ENCODE measurements at places on chromosomes 13 and 19. TPM values are rescaled to one million over a fixed set of nuclear protein-coding genes. Genes with fewer than 3 reads are reported as not detected.

GRCh38 chr13:112639521-112639920 is 50.3 kb upstream of the ATP11A start:
- H3K36me3 ChIP-seq: no peaks in the 10 kb centered on the region
- no peak for DNase-seq
- H3K27me3 ChIP-seq: no peaks in the 10 kb centered on the region
- no peak overlapping the region for H3K27ac ChIP-seq

- H3K36me3 ChIP-seq: no peaks in the 10 kb centered on the region
- no peak overlapping the region for H3K4me3 ChIP-seq
- peaks cover 2% of the 10 kb centered on the region for H3K4me1 ChIP-seq
Observed at GRCh38 chr19:11539495-11540365, 1.1 kb downstream of the CNN1 start.

GRCh38 chr13:41652735-41653361 is 195.5 kb downstream of the RGCC start:
- peak; percentile 33 for DNase-seq
- no peak overlapping the region for H3K27ac ChIP-seq
- H3K4me1 ChIP-seq: peaks cover 20% of the 10 kb centered on the region
- H3K27me3 ChIP-seq: no peaks in the 10 kb centered on the region
- H3K36me3 ChIP-seq: peaks cover 3% of the 10 kb centered on the region

DNA sequence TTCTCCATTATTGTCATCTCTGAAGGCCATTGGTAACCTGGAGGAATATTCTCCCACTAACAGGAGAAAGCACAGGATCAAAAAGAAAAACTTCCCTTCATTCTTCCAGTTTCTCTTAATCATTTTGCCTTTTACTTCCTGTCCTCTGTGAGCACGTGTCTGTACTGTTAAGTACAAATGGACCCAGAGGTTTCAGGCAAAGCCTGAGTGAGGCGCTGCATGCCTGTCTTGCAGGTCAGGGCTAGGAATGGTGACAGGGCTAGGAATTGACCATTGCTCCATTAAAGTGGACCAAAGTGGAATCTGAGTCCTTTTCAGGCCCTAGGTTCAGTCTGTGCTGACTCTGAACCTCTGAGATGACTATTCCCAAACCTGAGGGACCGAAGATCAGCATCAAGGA is 326.7 kb downstream of the SHISA2 start:
- H3K27me3 ChIP-seq: peaks cover 6% of the 10 kb centered on the region
- peaks cover 21% of the 10 kb centered on the region for H3K4me1 ChIP-seq
- no peak overlapping the region for H3K27ac ChIP-seq

- no peaks in the 10 kb centered on the region for H3K4me1 ChIP-seq
- no peaks in the 10 kb centered on the region for H3K36me3 ChIP-seq
- peaks cover 3% of the 10 kb centered on the region for H3K27me3 ChIP-seq
- H3K27ac ChIP-seq: no peak overlapping the region
- no peak for DNase-seq
- no peak overlapping the region for H3K4me3 ChIP-seq
Observed at GRCh38 chr19:31960474-31960873, 384.9 kb upstream of the ZNF507 start.

DNA sequence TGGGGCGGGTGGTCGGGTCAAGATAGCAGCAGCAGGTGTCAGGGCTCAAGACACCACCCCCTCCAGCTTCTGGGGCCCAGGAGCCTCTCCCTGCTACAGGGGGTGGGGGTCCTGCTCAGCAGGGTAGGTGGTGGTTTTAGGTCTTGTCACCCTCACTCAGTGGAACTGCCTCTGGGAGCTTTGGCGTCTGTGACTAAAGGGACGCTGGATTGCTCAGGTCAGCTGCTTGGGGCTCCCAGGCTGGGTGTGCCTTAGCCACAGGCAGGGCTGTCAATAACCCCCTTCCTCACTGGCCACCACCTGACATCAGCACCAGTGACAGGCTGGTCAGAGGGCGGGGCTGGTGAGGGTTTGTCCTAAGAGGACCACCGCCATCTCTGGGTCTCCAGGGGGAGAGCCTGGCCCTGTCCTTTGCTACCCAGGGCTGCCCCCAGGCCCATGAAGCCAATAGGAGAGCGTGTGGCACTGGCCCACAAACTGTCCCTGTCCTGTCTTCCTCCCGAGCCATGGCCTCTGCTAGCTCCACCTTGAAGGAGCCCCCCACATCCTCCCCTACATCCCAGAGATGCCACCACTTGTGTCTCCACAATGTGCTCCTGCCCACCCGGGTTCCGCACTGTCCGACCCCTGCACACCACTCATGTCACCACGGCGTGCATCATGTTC is 36.4 kb downstream of the MAU2 start:
- no peak for DNase-seq
- H3K4me3 ChIP-seq: peak overlapping the region; percentile 66
- peaks cover 11% of the 10 kb centered on the region for H3K4me1 ChIP-seq
- H3K27me3 ChIP-seq: peaks cover 5% of the 10 kb centered on the region
- no peak overlapping the region for H3K27ac ChIP-seq

DNA sequence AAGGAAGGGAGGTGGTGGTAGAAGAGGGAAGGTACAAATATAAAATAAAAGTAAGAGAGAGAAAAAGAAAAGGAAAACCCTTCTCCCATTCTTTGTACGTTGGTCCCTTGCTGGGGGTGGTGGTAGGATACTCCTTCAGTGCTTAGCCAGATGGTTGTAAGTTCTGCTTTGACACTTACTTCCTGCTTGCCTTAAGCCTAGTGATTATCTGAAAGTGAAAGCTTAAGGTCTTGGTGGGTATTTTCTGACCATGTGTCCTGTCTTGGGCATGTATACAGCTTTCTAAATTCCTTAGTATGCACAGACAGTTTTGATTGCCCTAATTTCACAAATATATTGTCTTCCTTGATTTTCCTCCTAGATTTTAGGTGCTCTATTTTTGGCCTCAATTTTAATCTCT is 314.8 kb downstream of the PCDH17 start:
- H3K27me3 ChIP-seq: no peaks in the 10 kb centered on the region
- DNase-seq: no peak
- no peak overlapping the region for H3K27ac ChIP-seq
- H3K36me3 ChIP-seq: peaks cover under 1% of the 10 kb centered on the region
- no peak overlapping the region for H3K4me3 ChIP-seq

- DNase-seq: no peak
- peaks cover 73% of the 10 kb centered on the region for H3K4me1 ChIP-seq
- H3K4me3 ChIP-seq: peak overlapping the region; percentile 76
- peaks cover 55% of the 10 kb centered on the region for H3K36me3 ChIP-seq
Observed at GRCh38 chr13:106493533-106494220, 41.8 kb downstream of the EFNB2 start.

DNA sequence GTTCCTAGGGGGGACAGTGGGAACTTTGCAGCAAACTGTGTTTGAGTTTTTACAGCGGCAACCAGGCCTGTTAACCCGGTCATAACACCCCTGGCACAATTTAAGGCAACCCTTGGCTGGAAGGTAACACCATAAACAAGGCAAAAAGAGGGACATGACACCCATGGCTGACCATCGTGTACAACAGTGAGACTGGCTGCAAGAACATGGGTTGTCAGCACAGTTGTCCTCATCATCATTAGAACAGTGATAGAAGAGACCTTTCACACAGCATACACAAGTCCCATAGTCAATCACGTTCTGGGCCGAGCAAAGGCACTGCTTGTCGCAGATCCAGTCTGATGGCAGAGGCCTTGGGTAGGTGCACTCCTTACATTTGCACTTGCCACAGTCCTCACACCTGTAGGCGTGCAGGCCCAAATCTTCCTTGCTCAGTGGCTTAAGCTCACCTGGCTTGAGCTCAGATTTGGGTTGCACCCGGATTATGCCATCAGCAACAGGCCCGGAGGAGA is 4.1 kb downstream of the SPRY2 start:
- H3K27ac ChIP-seq: no peak overlapping the region
- H3K27me3 ChIP-seq: peaks cover 8% of the 10 kb centered on the region
- peaks cover 14% of the 10 kb centered on the region for H3K36me3 ChIP-seq
- H3K4me1 ChIP-seq: peaks cover 17% of the 10 kb centered on the region
- H3K4me3 ChIP-seq: peak overlapping the region; percentile 83
- no peak for DNase-seq

- H3K4me1 ChIP-seq: no peaks in the 10 kb centered on the region
- no peak for DNase-seq
- H3K4me3 ChIP-seq: no peak overlapping the region
- peaks cover 2% of the 10 kb centered on the region for H3K27me3 ChIP-seq
- H3K36me3 ChIP-seq: no peaks in the 10 kb centered on the region
Observed at GRCh38 chr13:50731400-50731799, 112.1 kb downstream of the DLEU7 start.

GRCh38 chr19:1269478-1270212 is 513 bp downstream of the CIRBP start:
- peak overlapping the region; percentile 94 for H3K4me3 ChIP-seq
- DNase-seq: peak; percentile 89
- peaks cover 42% of the 10 kb centered on the region for H3K4me1 ChIP-seq

DNA sequence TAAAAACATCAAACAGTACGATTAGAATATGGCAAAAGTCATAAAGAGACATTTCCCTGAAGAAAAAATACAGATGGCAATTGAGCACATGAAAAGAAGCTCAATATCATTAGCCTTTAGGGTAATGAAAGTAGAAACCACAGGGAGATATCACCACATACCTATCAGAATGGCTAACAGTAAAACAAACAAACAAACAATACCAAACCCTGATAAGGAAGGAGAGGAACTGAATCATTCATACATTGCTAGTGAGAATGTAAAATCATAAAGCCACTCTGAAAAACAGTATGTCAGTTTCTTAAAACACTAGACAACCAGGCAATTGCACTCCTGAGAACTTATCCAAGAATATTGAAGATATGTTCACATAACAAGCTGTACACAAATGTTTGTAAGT is 1342.5 kb upstream of the SLC10A2 start:
- no peaks in the 10 kb centered on the region for H3K4me1 ChIP-seq
- DNase-seq: no peak
- H3K27ac ChIP-seq: no peak overlapping the region
- no peak overlapping the region for H3K4me3 ChIP-seq
- H3K27me3 ChIP-seq: no peaks in the 10 kb centered on the region

- H3K36me3 ChIP-seq: peaks cover 16% of the 10 kb centered on the region
- peaks cover 18% of the 10 kb centered on the region for H3K4me1 ChIP-seq
- no peak overlapping the region for H3K4me3 ChIP-seq
- no peak overlapping the region for H3K27ac ChIP-seq
Observed at GRCh38 chr19:5943623-5944022, 29.6 kb downstream of the CAPS start.

GRCh38 chr19:23065306-23065705 is 51.5 kb upstream of the ZNF730 start:
- H3K27me3 ChIP-seq: peaks cover 13% of the 10 kb centered on the region
- no peak overlapping the region for H3K4me3 ChIP-seq
- no peak for DNase-seq
- no peaks in the 10 kb centered on the region for H3K4me1 ChIP-seq
- no peak overlapping the region for H3K27ac ChIP-seq

DNA sequence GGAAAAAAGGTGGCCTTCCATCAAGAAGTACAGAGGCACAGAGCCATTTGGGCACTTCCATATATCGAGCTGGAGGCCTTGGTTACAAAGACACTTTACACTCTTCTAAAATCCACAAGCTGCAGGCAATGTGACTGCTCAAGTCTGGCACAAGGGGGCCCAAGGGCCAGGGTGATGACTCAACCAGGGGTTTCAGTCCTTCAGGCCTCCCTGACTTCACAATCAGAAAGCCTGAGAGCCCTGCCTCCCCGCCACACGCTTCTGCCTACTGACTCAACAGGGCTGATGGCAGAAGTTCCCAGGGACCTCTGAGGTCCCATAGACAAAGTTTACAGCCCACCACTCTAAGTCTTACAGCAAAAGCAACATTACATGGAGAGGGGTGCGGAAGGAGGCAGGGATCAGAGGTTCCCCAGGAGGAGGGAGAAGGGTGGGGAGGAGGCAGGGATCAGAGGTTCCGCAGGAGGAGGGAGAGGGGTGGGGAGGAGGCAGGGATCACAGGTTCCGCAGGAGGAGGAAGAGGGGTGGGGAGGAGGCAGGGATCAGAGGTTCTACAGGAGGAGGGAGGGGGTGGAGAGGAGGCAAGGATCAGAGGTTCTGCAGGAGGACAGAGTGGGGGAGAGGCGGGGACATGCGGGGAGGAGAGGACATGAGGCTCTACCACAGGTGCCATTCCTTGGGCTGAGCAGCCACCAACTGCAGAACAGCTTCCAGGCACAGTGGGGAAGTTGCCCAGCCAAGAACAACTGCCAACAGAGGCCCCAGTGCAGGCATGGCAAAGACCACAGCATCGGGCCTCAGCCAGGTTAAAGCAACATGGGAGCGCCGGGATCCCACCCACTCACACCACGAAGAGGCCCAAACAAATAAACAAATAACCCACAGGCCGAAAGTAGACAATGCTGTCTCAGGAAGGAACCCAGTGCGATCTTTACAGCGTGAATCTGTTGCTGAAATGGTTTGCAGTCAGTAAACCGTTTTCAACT is 52.0 kb downstream of the SLC7A1 start:
- H3K27ac ChIP-seq: peak overlapping the region; percentile 17
- peaks cover 2% of the 10 kb centered on the region for H3K36me3 ChIP-seq
- H3K4me1 ChIP-seq: peaks cover 47% of the 10 kb centered on the region

DNA sequence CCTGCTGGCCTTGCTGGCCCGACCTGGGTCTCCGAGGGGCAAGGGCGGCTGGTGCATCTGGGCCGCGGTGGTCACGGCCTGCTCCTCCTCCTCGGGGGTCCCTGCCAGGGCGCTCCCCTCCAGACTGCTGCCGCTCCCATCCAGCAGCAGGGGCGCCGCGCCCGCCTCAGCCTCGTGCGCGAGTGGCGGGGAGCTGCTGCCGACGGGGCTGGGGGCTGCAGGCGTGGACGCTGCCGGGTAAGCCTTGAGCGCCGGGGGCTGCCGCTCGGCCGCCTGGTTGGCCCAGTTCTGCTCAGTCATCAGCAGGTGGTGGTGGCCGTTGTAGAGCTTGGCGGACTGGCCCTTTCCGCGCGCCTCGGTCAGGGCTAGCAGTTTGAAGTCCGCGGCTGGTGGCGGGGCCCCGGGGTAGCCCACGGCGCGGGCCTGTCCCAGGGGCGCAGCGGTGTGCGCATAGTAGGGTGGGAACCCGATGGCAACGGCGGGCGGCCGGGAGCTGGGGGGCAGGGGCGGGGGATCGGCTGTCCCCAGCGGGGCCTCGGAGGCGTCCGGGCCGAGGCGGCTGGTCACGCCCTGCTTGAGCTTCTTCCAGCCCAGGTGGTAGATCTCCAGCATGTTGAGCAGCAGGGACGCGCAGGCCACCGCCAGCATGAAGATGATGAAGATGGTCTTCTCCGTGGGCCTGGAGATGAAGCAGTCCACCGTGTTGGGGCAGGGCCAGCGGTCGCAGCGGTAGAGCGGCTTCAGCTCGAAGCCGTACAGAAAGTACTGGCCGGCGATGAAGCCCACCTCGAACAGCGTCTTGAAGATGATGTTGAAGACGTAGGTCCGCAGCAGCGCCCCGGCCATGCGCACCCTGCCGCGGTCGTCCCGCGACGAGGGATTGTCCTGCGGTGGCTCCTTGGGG is 18.6 kb downstream of the GJA3 start:
- peaks cover 8% of the 10 kb centered on the region for H3K27me3 ChIP-seq
- H3K27ac ChIP-seq: no peak overlapping the region
- peaks cover 5% of the 10 kb centered on the region for H3K36me3 ChIP-seq
- no peak overlapping the region for H3K4me3 ChIP-seq
- H3K4me1 ChIP-seq: peaks cover 3% of the 10 kb centered on the region

MAST3 gene
- total RNA-seq: 3.9 TPM

- H3K4me1 ChIP-seq: peaks cover 14% of the 10 kb centered on the region
- peaks cover 51% of the 10 kb centered on the region for H3K36me3 ChIP-seq
- H3K4me3 ChIP-seq: peak overlapping the region; percentile 56
- no peak for DNase-seq
- H3K27ac ChIP-seq: no peak overlapping the region
Observed at GRCh38 chr19:51701468-51702100, 8.5 kb downstream of the SPACA6 start.
